Hematopoietic multipotent progenitor cell treated with erythropoietin and hydrocortisone succinate and interleukin-3 and kit ligand, for 15 days (in vitro differentiated cells): ENCODE measurements at places on chromosomes 5 and 9.

DNA sequence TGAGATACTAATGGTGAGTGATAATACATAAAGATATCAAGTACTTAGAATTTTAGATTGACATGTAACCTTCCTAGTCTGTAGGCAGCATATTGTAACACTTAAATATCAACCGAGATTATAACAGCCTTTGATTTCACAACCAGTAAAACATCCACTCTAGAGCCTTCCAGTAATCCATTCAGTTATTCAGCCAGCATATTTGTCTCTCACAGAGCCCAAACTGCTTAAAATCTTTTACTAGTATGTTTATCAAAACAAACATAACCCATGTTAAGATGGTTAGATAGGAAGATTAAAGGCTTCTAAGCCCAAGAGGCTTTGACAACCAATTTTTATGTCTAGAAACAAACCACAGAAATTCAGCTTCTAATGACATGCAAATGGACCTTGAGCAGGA, 177.9 kb upstream of the FST start:
- no peak for DNase-seq

DNA sequence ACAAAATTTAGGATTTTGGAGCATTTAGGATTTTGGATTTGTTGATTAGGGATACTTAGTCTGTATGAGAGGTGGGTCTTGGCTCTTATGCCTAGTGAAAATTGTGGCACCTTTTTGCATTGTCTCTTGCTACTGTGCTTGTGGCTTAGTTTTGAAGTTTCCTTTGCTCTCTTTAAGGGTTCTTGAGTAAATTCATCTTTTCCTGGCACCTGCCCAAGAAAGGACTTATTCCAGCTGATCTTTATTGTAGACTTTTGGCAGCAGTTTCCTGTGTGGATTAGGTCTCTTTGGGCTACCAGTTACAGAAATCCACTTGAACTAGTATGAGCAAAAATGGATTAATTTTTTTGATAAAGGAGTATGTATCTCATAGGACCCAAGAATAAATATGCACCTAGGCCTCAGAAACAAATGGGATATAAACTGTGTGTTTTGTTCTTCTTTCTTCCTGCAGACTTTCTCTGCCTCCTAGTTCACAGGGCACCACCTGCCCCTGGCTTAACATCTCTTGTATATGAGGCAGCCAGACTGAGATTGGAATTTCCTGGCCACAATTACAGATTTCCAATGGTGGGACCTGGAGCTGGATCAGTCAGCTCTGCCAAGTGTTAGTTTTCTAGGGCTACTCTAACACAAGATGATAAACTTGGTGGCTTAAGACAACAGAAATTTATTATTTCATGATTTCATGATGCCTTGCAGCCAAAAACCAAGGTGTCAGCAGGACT, 44.6 kb downstream of the FOCAD start:
- DNase-seq = no peak

GRCh38 chr5:3601061-3601710, 5.6 kb downstream of the IRX1 start:
- no peak for DNase-seq

DNA sequence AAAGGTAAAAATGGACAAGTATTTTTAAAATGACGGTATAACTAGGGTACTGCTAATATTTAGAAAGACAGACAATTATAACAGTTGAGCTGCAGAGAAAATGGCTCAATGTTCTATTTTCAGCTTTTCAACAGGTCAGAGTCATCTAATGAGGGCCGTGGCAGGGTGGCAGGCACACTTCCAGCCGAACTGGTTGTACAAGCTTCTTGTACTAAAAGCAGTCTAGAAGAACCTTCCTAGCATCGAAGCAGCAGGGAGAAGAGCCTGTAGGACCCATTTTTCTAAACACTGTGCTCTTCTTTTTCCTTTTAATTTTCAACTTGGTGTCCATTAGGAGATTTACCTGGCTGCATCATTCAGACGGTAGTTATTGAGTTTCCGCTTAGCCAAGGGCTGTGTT, 85.6 kb downstream of the SLC28A3 start:
- DNase-seq = no peak

- DNase-seq = no peak
Observed at GRCh38 chr5:138339464-138339863, 1.4 kb downstream of the FAM53C start.

DNA sequence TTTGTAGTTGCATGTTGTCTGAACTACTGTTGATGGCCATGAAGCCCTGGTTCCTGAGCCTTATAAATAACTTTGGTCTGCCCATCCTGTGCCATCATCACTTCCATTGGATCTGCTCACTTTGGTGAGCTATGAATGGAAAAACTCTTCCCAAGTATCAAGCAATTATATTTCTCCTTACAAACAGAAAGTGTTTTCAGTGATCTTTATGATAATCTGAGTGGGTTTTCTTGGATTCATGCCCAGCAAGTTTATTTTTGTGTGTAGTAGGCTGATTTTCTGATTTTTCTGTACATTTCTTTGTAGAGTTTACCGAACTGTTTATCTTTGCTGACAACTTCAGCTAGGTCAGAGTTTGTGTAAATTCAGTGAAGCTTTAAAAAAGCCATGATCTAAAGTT, 31.0 kb downstream of the CAMK4 start:
- DNase-seq = no peak

GRCh38 chr5:22614486-22615094, 238.6 kb downstream of the CDH12 start:
- DNase-seq = no peak

DNA sequence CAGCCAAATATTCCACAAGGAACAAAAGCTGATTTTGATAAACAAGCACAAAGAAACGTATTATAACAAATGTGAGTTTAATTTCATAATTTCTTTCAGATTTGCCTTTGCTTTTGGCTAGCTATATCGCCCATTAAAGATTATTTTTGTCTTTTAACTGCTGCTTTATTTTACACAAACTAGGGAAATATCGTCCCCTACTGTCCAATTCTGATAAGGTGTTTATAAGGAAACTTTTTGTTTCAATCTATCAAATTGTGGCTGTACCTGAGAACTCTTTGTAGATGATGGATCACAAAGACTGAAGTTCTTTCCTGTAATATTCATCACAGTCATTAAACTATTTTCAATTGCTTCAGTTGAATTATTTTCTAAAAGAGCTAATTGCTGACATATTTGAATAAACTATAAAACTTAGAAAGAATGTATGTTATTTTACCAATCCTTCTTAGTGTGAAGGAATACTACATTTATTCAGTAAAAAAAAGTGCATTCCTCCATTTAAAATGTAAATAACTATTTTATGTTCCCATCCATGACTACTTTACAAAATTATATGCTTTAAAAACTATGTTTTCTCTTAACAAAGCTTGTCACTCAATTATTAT, 431.3 kb upstream of the ITGA1 start:
- no peak for DNase-seq

- no peak for DNase-seq
Observed at GRCh38 chr5:1230551-1230950, 5.4 kb downstream of the SLC6A18 start.

- no peak for DNase-seq
Observed at GRCh38 chr5:74433255-74433895, 207.2 kb downstream of the ENC1 start.

- DNase-seq = no peak
Observed at GRCh38 chr9:73104342-73104741, 47.3 kb upstream of the ANXA1 start.

DNA sequence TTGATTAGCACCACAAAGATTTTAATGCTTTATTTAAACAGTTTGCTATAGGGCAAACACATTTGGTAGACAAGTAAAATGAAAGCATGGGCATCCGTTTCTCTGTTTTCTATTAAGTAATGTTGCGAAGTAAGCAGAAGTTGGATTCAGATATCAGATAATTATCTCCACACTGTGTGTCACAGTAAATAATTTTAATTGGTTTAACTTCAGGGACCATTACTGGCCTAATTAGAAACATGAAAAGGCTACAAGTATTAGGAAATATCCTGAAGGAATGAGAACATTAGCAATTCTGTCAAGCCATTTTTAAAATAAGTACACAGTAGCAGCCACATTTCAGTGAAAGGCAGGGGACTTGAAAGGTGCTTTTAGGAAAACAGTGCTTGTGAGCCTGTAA, 975.4 kb downstream of the NR2F1-AS1 start:
- DNase-seq = no peak

- DNase-seq = no peak
Observed at GRCh38 chr9:22009506-22009867, 382 bp upstream of the CDKN2B start.

DNA sequence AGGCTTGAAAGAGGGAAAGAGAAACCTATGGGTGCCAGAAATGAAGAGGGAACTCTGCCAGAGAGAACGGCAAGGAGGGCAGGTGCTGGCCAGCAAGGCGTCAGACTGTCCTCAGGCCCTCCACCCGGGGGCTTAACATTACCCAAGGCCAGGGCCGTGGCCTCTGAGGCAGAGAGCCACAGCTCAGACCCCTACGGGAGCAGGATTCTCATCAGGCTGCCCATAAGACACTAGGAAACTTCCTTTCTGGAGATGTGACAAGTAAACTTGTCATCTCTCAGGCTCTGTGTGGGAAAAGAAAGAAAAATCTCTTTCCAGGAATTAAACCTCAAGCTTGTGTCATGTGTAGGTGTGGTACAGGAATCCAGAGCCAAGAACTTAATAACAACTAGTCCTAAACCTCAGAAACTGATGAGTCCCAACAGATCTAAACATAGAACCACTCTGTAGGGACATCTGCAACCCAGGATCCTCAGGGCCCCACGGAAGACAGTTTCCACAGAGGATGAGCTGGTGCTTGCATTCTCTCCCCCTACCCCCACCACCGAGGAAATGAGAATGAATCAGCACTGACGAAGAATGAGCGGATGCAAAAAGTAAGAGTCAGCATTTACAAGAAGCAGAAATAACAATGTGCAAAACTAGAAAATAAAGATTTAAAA, 74.3 kb downstream of the DCP2 start:
- DNase-seq = no peak

DNA sequence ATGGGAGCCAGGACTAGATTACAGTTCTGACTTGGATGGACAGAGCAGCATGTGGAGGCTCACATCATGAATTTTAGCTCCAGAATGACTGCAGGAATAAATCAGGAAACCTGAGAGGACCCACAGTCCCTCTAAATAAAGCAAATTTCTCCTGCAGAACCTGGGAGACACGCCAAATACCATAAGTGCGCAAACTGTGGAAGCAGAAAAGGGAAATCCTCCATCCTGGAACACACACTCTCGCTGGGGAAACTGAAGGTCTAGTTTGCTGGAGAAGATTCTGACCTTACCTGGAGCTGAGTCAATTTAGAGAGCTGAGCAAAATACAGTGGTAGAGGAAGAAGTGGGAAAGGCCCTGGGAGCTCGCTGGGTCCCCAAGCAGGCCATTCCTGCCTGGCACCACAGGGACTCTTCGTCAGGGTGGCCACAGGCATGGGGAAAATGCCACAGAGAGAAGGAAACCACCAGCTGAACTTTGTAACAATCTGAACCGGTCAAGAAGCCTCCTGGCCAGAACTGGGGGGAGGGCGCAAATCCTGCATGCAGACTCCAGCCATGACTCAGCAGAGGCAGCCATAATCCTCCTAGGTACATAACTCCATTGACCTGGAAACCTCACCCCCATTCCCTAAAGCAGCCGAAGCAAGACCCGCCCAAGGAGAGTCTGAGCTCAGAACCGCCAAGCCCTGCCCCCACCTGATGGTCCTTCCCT, 390.9 kb downstream of the LRRC70 start:
- no peak for DNase-seq

DNA sequence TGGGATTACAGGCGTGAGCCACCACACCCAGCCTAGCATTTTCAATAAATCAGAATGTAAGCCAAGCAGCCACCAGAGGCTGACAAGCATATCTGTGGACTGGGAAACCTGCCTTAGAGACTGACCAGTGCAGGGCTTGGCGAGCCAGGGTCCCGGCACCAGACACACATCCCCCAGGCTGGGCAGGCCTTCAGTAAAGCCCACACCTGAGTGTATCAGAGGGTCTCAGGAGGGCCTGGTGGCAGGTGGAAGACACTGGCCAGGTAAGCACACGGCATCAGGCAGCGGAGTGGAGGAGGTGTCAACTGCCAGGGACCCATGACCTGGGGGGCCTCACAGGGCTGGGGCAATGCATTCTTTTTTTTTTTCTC, 78.3 kb upstream of the IL17B start:
- no peak for DNase-seq

- no peak for DNase-seq
Observed at GRCh38 chr5:128842241-128842640, 123.0 kb upstream of the SLC27A6 start.

- no peak for DNase-seq
Observed at GRCh38 chr5:52867809-52868208, 80.1 kb downstream of the ITGA1 start.

DNA sequence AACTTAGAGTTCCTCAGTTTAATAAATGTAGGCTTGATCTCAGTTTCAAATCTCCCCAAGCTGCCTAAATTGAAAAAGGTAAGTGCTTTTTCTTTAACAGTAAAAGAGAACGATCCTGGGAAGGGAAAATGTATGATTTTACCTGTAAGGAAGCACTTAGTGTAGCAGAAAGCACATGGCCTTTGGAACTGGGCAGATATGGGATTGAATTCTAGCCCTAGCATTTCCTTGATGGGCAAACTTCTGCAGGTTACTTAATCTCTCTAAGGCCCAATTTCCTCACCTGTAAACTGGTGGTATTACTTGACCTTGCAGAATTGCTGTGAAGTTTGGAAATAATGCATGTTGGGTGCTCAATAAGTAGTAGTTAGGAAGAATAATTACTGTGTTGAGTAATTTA, 11.6 kb downstream of the ANP32B start:
- DNase-seq = no peak

DNA sequence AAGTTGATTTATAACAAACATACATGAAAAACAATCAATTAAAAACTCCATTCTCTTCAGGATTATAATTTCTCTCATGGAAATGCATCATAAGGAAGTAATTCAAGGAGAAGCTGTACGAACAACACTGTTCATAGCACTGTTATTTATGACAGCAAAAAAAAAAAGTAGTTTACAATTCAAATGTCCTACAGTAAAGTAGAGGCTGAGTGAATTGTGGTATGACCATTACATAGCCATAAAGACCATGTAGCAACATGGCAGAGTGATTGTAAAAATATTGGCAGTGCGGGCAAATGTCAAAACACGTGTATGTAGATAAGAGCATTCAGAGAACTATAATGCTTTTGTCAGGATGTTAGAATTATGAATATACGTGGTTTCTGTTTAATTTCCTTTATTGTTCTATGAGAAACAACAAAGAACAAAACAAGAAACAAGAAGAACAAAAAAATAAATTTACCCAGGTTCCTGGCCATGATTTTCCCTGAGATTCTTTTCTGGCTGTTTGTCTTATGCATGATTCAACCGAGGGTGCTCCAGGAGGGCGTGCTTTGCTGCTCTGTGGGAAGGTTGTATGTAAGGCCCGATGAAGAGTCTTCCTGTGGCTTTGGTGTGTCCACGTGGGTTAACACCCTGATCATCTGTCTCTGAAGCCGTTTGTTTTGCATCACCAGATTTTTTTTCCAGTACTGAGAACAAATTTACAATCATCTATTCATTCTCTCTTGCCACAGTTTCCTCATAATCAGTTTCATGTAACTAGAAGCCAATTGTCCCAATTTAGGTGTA, 28.8 kb downstream of the GCNT4 start:
- no peak for DNase-seq

DNA sequence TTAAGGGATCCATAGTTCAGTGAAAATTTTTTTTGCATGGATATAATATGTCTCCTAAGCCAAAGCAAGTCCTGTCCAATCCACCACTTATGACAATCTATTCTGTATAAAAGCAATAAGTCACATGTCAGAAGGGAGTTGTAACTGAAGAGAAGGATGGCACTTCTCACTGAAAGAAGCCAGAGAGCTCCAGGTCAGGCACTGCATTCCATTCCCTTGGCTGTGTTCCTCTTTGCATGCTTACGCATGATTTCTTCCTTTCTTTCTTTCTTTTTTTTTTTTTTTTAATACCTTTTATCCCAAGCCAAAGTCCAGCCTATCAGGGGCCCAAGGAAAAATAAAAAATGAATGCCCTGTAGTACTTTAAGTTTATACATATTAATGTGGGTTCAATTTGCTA, 39.8 kb downstream of the MAMDC2 start:
- no peak for DNase-seq
